GM12865 (cell line): ENCODE measurements at places on chromosomes 2 and 18.

GRCh38 chr2:72112401-72112800 lies 35.3 kb downstream of the CYP26B1 start:
- no peak for DNase-seq

GRCh38 chr2:239719791-239720360 lies 305.3 kb downstream of the NDUFA10 start:
- no peak for DNase-seq

DNA sequence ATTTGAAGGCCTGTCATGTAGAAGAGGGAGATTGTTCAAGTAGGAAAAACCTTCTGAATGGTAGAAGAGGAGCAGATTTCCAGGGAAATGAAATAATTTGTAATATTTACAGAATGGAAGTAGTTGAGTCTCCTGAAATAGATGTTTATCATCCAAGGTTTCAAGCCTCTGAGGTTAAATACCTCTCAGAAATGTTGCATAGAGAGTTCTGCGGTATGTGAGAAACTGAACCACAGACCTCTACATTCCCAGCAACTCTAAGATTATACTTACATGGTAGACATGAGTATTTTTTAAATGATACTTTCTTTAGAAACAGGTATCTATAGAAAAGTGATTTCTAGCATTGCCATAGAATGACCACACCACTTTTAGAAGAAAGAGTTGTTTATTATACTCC lies 379.8 kb upstream of the FANCL start:
- DNase-seq, result no peak

DNA sequence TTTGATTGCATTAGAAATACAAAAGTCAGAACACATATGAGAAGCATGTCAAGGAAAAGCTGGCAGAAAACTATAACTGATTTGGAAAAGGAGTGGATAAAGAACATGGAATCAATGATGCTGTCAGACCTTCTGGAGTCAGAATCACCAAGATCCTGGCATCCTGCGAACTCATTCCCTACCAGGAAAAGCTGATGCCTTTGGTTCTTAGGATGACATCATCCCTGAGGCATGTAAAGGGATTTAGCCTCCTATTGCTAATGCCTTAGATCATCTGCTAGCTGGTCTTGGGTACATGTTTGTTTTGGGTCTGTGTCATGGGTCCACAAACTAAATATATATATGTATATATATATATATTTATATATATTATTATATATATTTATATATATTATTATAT lies 680.7 kb downstream of the EPHA4 start:
- DNase-seq, result no peak

GRCh38 chr2:189933911-189934399 lies 128.6 kb downstream of the MSTN start:
- no peak for DNase-seq

- no peak for DNase-seq
Observed at GRCh38 chr2:95320986-95321767, 24.0 kb downstream of the KCNIP3 start.

GRCh38 chr2:177325554-177325953 lies 61.0 kb upstream of the NFE2L2 start:
- no peak for DNase-seq

DNA sequence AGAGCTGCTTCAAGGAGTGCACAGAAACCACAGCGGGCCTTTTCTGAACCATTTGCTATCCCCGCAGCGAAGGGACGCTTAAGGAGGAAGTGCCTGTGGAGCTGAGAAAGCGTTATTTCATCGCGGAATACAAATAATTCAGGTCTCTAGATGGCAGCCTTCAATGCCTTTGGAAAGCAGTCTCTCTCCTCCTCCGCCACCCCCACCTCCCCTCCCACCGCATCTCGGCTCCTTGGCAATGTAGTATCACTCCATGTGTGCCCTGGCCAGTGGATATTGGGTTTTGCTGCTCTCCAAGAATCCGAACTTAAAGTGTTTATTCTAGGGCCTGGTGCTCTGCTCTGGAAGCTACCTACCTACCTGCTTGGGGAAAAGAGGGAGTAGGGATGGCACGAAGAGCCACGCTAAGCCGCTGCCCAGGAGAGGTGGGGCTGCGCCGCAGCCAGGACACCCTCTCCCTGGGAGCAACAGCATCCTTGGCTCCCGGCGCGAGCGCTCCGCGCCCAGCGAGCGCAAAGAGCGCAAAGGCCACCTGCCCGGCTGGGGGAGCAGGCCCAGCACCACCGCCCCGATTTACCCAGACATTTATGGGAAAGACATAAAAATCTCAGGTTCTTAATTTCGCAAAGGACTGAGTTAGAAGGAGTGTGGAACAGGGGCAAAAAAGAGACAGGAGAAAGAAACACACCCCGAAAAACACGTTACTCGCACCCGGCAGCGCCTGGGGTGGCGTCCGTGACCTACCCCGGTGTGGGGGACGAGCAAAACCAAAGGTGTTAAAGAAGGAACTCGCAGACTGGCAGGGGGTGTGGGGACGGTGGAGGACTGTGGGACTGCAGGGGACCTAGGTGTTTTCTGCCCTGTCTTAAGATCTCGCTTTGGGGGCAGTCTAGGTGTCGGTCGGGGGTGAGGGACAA lies 1.0 kb downstream of the SPHKAP start:
- no peak for DNase-seq

DNA sequence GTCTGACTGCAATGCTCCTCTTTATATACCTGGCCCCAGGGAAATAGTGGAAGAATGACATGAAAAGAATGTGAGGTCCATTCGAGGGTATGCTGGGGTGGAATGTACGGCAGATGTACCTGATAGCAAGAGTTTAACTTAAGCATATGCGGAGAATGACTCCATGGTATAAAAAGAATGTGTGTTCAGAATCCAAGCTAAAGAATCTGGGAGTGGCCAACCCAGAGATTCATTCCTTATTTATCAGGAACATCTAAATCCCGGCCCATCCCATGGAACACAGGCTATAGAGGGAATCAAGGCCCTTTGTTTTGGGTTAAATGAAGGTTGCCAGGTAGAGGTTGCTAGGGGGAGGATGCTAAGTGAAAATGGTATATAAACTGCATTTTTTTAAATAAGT lies 150.0 kb downstream of the ZNF385B start:
- no peak for DNase-seq

GRCh38 chr18:46001892-46002291 lies 34.8 kb upstream of the EPG5 start:
- DNase-seq, result no peak

DNA sequence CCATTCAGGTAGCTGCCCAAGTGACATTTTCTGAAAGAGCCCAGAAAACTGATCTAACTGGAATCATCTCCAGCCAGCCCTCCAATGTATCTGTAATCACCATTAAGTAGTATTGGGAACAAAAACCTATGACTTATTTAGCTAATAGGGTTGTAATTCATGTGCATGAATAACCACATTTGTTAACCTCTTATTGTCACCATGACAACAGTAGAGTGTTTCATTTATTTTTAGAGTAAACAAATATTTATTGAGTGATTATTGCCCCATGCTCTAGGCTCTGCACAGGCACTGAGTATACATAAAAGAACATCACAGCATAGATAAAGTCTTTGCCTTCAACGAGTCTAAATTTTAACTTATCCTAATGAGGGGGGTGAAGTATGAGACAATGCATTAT lies 265.4 kb upstream of the UBE2E3 start:
- no peak for DNase-seq

DNA sequence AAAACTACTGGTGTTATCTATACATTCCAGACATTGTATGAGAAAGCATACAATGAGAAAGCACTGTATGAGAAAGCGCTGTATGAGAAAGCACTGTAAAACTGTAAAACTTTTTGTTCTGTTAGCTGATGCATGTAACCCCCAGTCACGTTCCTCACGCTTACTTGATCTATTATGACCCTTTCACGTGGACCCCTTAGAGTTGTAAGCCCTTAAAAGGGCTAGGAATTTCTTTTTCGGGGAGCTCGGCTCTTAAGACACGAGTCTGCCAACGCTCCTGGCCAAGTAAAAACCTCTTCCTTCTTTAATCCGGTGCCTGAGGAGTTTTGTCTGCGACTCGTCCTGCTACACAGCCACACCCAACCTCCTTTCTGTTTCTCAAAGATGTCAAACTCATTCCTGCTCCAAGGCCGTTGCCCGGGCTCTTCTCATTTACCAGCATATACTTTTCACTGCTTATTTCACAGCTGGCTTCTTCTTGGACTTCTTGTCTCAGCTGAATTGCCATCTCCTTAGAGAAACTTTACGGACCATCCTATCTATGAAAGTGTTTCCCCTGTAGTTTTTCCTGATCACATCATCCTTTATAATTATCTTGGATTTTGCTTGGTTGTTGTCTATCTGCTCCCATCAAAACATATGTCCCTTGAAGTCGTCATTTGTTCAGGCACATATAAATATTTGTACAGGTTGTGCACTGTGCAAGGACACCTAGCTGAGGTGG lies 29.8 kb upstream of the YES1 start:
- DNase-seq, result no peak

DNA sequence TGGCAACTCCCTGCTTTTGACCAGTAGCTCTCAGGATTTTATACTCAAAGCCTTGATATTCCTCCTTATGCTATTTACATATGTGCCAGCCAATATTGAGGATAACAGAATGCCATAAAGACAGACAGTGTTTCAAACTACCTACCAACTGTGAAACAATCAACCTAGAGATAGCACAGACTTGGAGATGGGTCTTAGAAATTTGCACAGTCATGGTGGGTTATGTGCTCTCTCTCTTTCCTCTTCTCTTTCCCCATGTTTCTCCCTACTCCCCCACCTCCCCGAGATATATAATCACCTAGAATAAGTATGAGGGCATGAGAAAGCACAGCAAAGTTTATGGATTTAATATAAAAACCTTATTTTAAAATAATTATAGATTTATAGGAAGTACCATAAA lies 24.2 kb upstream of the SUCLG1 start:
- no peak for DNase-seq

- peak; percentile 96 for DNase-seq
Observed at GRCh38 chr2:216113572-216113971, 4.4 kb downstream of the XRCC5 start.

DNA sequence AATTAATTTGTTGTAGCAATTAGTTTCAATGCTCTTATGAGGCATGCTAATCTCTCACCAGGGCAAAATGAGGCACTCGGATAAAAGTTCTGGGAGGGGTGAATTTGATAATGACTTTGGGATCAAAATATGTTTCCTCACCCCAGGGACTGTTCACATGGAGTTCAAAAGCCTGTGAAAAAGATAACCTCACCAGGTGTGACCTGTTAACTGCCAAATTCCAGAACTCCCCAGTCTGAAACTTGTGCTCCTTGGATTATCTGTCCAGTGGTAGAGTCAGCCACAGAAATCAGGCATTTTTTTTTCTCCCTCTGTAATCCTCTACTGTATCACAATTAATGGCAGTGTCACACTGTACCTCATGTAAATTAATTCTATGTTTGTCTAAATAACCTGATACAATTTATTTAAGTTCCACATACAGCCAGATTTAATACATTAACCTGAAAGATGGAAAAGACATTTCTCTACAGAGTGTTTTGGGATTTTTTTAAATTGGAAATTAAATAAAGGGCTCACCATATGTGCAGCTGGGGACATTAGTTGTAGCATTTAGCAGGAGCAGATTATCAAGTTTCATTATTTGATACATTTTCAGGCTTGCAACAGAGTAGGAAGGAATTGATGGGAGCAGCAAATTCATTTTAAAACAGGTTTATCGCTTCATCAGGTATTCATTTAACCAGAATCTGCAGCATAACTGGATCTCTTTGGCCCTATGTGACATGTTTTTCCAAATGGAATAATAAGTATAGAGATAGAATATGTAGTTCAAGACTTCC lies 191.2 kb downstream of the VWC2L start:
- DNase-seq, result no peak

DNA sequence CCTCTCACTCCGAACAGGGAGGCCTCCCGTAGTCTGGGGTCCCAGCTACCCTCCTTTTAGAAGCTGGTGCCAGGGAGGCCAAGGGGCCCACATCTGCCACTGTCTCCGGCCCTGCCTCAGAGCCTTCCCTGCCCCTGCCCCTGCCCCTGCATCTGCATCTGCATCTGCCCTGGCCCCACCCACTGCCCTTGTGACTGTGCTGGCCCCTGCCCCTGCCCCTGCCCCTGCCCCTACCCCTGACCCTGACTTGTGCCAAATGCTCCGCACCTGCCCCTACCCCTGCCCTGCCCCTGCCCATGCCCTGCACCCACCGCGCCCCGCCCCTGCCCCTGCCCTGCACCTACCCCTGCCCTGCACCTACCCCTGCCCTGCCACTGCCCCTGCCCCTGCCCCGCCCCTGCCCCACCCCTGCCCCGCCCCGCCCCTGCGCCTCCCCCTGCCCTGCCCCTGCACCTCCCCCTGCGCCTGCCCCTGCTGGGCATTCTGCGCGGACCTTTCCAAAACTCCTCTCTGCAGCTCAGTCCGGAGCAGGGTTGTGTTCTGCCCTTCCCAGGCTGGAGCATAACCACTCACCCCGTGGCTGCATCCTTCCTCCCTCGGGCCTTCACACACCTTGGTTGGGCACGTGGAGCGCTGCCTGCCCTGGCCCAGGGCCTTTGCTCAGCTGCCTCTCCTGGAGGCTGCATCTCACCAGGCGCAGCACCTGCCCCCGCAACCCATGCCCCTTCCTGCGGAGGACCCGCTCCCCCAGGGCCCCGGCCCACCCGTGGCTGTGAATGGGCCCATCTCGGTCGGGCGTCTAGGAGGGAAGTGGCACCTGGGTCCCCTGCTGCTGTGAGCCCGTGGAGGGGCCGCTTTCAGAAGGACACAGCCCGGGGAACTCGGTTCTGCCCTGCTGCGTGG lies 5.4 kb downstream of the SNTG2 start:
- DNase-seq, result no peak

DNA sequence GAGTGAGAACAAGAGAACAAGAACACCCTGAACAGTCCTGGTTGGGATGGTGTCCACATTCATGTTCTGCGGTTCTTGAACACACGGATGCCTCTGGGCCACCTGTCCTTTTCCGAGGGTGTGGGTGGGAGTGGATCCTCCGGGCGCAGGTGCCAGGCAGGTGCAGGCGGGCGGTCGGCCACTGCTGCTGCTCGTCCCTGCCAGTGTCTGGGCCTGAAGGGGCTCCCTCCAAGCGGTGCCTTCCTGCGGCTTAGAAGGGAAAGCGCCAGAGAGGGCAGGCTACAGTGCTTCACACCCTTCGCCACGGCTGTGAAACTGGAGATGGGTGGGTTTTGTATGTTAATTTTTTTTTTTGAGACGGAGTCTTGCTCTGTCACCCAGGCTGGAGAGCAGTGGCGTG lies 8.0 kb upstream of the D2HGDH start:
- no peak for DNase-seq

DNA sequence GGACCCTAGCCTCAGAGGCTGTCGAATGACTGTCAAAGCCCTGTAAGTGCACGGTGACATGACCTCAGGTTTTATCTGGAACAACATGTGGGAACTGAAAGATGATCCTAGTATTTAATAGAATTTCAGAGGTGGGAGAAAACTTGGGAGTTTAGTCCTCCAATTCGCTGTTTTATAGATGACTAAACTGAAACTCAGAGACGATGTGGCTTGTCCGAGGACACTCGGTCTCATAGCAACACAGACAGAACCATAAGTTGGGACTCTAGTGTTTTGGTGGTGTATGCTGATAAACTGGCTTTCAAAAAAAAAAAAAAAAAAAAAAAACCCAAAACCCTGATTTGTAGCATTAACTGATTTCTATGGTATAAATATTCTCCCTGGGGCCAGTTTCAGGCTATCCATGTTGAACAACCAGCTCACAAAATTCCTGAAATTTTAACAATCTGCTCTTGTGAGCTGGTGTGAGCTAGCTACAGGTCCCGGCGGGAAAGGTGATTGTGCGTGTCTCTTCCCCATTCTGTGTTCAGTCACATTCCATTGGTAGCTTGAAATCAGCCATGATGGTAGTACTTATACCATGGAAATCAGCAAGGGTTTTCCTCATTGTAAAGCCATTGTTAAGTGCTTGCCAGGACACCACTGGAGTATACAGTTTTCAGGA lies 195.5 kb upstream of the EPAS1 start:
- no peak for DNase-seq

- no peak for DNase-seq
Observed at GRCh38 chr2:128536925-128537620, 218.4 kb upstream of the HS6ST1 start.
